ENCODE measurements at places on chromosomes 12 and 14. TPM values are rescaled to one million over a fixed set of nuclear protein-coding genes. Genes with fewer than 3 reads are reported as not detected.

Gene SLC25A3
- total RNA-seq = 480 TPM

Gene ASCL1
- total RNA-seq = not detected

Gene SSPN
- total RNA-seq = 0.76 TPM

Gene PPP4R4
- not detected for total RNA-seq
